ENCODE measurements at places on chromosomes 7 and 10.
A peak's percentile ranks its signal among the peaks of the same experiment; 100 is the strongest.

- peak; percentile 67 for DNase-seq
Observed at GRCh38 chr10:47374611-47375536, 9.2 kb downstream of the ZNF488 start.

GRCh38 chr10:77872947-77873535, 53.5 kb downstream of the DLG5 start:
- no peak for DNase-seq

GRCh38 chr10:112801748-112802147, 148.3 kb upstream of the TCF7L2 start:
- no peak for DNase-seq

DNA sequence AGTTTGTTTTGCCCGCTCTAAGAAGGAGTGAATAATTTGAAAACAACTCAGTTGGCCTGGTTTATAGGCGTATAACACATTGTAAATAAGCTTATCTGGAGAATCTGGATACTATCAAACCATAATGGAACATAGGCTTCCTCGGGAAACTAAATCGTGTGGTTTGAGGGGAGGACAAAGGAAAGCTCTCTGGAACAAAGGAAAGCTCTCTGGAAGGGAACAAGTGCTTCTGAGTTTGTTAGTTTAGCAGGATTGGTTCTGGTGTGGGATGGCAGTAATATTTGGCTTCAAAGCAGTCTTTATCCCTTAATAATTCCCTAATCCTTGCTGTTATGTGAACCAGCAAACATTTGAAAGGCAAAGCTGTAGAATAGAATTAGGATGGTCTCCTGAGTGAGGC, 15.0 kb upstream of the SLK start:
- no peak for DNase-seq

DNA sequence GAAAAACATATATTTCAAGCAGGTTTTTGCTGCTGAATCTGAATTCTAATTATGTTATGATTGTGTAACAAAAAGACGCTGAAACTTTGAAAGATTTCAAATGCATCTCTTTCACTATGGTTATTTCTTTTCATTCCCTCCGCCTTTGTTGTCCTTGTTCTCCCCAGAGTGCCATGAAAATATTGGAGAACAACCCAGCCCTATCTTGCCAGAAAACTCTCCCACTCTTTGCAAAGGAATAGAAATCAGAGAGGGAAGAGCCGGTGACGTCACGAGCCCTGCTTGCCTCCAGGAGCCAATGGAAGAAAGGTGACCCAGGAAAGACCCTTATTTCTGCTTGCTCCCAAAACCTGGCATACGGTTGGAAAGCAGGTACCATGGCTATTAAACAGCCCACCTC, 3.4 kb downstream of the GFRA1 start:
- no peak for DNase-seq

- no peak for DNase-seq
Observed at GRCh38 chr10:78545756-78546155, 512.1 kb downstream of the RPS24 start.

DNA sequence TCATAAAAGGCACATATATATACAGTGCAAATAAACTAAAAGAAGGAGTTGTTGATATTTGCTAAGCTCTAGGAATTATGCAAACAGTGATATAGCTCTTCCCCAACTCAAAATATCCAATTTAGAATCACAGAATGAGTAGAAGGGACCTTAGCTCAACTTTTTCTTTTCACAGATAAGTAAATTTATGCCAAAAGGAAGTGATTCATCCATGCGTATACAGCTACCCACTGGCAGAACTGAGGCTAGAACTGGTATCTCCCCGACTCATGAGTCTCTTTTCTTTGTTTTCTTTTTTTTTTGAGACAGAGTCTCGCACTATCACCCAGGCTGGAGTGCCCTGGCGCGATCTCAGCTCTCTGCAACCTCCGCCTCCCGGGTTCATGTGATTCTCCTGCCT, 54.2 kb upstream of the SVIL start:
- peak; percentile 49 for DNase-seq

- DNase-seq, result no peak
Observed at GRCh38 chr7:69927461-69927860, 329.2 kb downstream of the AUTS2 start.

DNA sequence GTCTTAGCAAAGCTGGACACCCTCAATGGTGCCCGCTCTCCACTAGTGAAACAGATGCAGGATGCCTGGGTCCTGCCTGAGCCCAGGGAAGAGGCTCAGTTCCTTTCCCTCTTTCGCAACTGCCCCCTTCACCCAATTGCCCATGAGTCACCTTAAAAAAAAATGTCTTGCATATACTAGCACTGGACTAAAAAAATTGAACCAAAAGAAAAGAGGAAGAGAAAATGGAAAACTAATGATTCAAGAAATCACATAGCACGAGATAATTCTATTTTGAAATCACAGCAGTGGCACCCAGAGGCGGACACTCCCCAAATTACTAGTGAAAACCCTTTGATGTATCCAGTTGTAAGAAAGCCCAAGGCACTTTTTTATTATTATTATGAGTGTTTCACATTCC, 972.5 kb downstream of the LRMDA start:
- peak; percentile 75 for DNase-seq

- DNase-seq, result no peak
Observed at GRCh38 chr7:2650451-2650850, 18.7 kb downstream of the TTYH3 start.

DNA sequence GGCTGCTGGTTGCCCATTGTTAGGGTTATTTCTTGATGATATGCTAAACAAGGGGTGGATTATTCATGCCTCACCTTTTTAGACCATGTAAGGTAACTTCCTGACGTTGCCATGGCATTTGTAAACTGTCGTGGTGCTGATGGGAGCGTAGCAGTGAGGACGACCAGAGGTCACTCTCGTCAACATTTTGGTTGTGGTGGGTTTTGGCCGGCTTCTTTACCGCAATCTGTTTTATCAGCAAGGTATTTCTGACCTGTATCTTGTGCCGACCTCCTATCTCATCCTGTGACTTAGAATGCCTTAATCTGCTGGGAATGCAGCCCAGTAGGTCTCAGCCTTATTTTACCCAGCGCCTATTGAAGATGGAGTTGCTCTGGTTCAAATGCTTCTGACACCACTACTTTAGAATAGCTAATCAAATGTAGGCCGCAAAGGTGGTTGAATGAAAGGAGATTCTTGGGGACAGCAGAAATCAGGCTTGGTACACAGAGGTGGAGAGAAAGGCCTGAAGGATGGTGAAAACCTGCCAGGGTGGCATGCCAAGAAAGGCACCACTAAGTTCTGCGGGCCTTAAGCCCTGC, 17.9 kb upstream of the SMO start:
- no peak for DNase-seq

DNA sequence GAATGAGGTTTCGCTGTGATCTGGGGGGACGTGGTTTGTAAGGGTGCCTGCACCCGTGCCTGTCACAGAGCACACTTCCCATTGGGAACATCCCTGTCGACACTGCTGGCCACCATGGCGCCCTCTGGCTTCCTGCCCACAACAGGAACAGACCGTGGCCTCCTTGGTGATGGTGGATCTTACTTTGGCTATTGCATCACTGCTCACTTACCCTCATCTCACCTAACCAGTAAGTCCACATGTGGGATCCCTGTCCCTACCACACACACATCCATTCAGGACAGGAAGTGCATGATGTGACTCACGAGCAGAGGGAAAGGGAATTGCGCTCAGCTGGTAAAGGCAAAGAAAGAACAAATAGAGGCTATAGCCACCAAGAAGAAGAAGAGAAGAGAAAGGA, 26.2 kb upstream of the SEC61G start:
- no peak for DNase-seq

DNA sequence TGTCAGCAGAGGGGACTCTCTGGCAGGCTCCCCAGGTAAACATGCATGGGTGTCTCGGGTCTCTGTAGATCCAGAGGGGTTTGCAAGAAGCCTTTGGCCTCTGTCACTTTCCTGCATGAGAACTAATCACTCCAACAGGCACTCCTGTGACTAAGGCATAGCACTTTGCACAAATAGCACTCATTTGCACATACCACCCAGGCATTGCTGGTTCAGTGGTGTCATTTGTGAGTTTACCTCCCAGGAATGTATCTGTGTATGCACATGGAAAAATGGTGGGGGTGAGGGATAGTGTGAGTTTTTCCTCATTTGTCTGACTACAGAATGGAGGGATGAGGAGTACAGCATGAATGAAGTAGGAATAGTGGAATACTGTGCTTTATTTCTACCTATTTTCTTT, 39.5 kb downstream of the CNNM1 start:
- peak; percentile 29 for DNase-seq

- DNase-seq, result no peak
Observed at GRCh38 chr7:159062569-159062968, 82.1 kb downstream of the VIPR2 start.

DNA sequence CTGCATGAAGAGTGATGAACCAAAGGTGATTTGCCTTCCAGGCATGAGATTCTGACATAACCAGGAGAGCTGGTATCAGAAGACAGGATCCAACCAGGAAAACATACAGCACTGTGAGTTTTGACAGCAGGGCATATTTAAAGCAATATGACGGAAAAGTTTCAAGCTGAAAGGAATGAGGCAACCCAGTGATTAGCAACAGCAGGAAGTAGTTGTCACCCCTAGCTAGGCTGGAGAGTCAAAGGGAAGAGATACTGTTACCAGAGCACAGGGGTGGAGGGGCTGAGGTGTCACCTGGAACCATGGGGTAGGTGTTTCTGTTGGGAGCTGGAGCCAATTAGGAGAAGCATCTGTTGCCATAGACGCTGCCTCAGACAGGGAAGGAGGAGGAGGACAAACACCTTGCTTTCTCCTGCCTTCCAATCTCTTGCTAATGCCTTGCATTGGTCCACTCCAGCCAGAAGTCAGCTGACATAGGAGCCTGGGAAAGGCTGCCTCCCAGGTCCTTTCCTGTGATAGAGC, 125.4 kb upstream of the SORCS3 start:
- no peak for DNase-seq

DNA sequence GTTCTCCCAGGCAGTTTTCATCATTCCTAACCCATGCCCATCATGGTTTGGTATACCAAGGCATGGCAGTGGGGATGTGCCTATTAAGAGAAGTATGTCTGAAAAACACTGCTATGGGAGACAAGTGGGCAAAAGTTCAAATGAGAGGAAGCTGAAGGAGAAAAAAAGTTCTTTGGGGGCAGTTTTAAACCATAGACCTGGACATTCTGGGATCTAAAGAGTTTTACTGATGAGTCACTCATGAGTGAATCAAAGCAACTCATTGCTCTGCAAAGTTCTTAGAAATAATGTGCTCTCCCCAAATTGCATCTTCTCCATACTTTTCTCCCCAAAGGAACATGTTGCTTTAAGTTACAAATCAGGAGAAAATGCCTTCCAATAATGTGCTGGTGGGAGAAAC, 256.9 kb upstream of the MTPN start:
- no peak for DNase-seq

GRCh38 chr10:98458809-98459784, 12.4 kb upstream of the HPS1 start:
- no peak for DNase-seq

DNA sequence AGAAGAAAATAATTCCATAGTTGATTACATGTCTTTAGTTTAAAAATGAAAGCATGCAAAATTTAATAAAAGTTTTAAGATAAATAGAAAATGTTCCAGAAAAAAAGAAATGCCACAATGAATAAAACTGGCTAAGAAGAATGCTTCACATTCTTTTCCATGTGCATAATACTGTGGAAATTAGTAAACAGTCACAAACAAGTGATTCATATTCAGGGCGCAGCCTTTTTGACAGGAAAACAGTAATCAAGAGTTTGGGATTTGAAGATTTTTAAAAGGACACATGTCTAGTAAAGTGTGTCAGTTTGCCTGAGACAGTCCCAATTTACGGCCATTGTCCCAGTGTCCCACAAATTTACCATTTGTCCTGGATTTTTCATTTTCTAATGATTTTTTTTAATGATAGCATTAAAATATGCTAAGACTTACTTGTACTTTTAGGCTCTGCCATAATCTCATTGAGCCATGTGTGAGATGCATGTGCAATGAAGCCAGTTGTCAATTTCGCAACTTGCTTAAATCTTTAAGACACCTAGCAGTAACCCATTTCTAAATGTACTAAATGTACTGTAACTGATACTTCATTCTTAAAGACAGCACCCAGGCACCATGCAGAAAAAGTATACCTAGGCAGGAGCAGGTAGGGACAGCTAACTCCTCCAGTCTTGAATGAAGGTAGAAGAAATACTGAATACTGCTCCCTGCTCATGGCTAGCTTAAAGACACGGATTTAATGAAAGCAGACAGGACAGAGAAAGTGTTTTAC, 46.9 kb downstream of the ZNF438 start:
- peak; percentile 40 for DNase-seq
